ENCODE measurements at places on chromosomes 2 and 18.

GRCh38 chr2:234964631-234965461 lies 13.0 kb downstream of the SH3BP4 start:
- DNase-seq, result peak; percentile 51

DNA sequence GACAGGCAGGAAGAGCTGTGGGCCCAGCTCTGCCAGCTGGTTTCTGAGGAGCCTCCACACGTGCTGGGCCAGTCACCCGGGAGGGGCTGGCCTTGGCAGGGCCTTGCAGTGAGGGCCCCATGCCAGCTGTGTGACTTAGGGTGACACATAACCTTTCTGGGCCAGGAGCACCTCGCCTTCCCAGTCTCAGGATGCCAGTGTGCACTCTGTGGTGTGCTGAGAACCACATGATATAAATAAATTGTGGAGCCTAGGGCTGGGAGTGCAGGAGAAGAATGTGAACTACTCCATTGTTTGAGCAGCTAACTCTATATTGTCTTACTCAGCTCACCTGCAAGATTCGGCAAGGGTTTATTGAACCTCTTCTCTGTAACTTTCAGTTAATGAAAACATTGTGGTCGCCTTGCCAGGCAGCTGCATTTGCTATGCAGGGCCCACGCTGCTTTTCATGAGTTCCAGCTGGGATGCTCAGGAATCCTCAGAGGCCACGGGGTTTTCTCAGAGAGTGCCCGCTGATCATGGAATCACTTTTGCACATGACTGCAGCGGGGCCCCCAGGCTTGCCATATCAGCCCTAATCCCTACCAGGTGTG lies 222.3 kb downstream of the SH3RF3 start:
- DNase-seq, result peak; percentile 35

DNA sequence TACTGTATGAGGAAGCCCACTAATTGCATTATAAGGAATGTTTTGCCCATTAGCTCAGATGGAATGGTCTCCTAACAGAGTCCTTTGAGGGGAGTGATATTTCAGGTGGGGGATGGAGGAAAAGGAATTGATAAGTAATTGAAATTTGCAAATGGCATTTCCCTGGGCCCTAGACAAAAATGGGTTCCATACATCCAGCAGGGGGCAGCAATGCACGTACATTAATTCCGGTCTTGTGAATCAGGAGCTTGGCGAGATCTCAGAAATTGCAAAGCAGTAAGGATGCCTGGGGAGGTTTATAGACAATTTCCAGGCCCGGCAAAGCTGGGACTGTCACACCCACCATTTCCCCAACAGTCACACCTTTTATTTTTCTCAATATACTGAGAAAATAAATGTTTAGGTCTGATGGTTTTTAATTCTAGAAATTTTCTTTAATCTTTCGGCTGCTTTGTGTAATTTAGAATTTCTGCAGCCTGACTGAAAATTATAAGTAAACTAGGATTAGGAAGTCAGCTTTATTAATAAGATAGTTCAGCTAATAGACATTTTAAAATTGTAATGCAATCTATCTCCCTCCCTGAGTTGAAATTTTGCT lies 122.8 kb downstream of the LYPD1 start:
- DNase-seq, result peak; percentile 74

DNA sequence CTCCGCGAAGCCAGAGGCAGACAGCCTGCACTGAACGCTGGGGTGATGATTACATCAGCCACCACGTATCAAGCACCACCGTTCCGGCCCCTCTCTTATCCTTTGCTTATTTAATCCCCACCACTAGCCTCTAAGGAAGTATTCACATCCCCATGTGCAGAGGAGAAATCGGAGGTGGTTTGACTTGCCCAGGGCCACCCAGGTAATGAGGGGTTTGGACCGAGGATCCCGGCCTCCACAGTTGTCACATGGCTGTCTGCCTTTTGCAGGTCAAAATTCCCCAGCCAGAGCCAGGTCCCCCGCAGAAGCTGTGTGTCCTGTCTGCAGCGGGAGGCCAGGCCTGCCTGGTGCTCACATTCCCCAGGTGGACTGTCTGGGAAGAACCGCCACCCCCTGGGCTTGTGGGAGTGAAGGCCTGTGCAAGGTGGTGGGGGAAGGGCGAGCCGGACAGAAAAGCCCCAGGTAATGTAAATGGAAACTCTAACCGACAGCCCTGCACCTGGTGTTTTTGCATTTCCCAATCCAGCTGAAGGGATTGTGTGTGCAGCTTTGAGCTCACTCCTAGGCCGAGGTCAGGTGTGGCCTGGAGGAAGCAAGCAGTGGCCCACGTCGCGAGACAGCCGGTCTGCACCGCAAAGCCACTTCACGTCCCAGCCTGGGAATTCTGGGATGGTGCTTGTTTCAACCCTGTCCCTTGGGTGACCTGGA lies 108.5 kb upstream of the ID2 start:
- DNase-seq, result no peak

- DNase-seq, result peak; percentile 52
Observed at GRCh38 chr2:207993151-207993763, 32.1 kb downstream of the PLEKHM3 start.

DNA sequence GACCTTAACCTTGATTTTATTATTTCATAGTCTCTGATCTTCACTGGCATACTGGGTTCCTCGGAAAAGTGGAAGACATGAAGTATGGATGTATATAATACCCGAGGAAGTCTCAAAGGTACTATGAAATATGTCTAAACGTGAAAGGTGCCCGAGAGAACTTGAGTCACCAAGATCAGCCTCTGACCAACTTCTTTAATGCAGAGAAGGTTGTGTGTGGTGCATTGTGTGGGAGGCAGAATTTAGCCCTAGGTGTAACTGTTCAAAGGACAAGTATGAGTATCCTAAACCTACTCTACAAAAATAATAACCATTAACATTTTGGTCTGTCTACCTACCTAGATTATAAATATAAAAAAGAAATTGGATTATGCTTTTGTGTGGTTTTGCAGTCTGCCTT lies 36.1 kb downstream of the OSBPL6 start:
- no peak for DNase-seq

GRCh38 chr18:71942433-71942832 lies 601.7 kb downstream of the CBLN2 start:
- DNase-seq, result peak; percentile 0

DNA sequence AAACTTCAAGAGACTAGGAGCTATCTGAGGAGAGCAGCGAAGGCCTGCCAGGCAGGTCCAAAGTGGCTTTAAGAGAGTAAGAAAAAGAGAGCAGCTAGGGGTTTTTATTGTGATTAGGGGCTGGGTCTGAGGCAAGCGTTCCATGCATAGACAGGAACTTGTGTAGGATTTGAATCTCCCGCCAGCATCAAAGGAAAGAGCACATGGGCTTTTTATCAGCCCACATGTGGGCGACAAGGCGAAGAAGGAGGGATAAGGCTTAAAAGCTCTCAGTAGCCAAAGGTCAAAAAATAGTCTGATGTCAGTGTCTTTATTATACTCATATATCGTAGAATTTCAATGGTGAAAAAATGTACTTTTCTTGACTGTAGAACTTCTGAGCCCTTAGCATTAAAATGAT lies 178.5 kb upstream of the TMEFF2 start:
- no peak for DNase-seq

GRCh38 chr18:9989481-9989880 lies 75.7 kb downstream of the VAPA start:
- no peak for DNase-seq

- DNase-seq, result no peak
Observed at GRCh38 chr2:234025466-234025865, 25.0 kb upstream of the SPP2 start.

- no peak for DNase-seq
Observed at GRCh38 chr2:13698847-13699246, 933.7 kb upstream of the LRATD1 start.

GRCh38 chr2:112001136-112001715 lies 53.8 kb upstream of the TMEM87B start:
- no peak for DNase-seq

DNA sequence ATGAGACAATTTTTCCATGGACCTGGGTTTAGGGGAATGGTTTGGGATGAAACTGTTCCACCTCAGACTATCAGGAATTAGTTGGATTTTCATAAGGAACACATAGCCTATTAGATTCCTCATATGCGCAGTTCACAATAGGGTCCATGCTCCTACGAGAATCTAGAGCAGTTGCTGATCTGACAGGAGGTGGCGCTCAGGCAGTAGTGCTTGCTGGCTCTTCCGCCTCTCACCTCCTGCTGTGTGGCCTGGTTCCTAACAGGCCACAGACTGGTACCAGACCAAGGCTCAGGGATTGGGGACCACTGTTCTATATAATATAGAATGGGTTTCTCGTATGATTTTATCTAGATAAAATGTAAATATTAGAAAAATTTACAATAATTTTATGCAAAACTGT lies 338.7 kb downstream of the CPS1 start:
- no peak for DNase-seq

GRCh38 chr2:60520151-60520876 lies 33.1 kb downstream of the BCL11A start:
- DNase-seq, result peak; percentile 71

DNA sequence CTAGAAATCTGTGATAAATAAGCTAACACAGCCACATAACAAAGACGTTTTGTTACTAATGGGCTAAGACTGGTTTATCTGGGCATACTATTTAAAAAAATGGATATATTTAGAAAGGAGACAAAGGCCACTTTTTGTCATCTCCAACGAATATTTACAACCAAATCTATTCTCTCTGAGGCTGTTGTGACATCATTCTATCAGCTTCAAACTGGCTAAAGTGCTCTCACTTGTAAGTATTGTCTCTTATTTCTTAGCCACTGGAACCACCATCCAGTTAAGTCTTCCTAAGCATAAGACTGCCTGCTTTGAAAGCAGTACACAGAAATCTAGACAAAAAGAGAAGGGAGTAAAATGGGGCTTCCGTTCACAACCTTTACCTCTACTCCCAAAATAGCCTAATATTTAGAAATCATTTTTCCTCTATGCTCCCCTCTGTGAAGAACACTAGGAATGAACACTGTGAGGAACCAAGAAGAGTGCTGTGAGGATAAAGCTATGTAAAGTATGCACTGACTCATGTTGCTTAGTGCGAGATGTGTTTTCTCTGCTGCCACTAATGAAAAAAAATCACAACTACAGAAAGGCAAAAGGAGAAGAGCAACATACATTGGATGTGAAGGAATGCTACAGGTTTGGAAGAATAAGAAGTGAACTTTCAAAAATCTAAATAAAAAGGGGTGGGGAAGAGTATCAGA lies 264.1 kb downstream of the EXOC6B start:
- peak; percentile 73 for DNase-seq

GRCh38 chr2:37318401-37318800 lies 6.2 kb downstream of the PRKD3 start:
- DNase-seq, result peak; percentile 75

DNA sequence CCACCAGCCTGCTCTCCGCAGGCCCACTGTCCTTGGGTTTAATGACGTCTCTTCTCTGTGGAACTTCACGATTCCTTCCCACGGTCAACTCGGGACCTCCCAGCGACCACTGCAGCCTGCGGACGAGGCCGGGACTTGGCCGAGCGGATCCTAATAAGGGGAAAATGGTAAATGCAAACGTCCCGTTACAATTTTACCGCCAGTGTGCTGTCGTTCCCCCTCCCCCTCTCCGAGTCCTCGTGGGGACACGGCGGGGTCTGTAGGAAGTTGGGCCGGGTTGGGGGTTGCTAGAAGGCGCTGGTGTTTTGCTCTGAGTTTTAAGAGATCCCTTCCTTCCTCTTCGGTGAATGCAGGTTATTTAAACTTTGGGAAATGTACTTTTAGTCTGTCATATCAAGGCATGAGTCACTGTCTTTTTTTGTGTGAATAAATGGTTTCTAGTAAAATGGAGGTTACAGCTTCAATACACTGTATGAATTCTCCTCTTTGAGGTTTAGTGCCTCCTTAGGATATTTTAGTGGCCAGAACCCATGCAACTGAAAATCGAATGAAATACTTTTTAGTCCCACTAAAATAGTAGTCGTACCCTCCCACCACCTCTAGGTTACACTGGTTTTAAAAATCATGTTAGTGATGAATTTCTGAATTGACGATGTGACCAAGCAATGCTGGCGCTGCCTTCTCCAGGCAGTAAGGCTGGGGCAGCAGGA lies 2.3 kb downstream of the HOXD11 start:
- no peak for DNase-seq

DNA sequence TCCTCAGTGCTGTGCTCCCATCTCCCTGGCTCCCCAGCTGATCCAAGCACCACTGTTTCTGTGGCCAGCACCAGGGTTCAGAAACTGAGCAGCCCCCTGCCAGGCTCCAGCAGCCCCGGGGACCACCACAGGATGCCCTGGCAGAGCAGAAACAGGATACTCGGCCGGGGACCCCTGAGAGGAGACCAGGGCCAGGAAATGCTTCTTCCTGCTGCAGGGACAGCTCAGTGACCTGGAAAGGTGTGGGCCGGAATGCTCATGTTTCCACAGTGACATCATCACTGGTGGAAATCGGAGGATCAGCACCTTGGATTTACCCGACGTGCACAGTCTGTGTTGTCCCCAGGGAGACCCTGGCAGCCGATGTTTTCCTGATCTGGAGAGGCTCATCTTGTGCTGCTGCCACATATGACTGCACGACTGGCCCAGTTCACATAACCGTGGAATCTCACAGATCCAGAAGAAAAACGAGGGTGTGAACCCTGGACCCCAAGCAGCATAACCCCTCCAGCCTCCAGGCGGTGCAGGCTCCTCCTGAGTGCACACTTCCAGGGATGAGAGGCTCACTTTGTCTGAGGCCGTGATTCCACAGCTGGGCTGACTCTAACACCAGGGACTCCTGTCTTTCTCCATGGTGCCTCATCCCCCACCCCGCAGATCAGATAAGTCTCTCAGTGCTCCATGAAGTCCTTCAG lies 58.0 kb downstream of the DDX1 start:
- no peak for DNase-seq

- DNase-seq, result no peak
Observed at GRCh38 chr2:217090884-217091283, 231.0 kb upstream of the TNP1 start.

GRCh38 chr2:207163053-207163755 lies 2.5 kb downstream of the KLF7 start:
- peak; percentile 91 for DNase-seq

- peak; percentile 33 for DNase-seq
Observed at GRCh38 chr18:59737776-59738300, 40.6 kb upstream of the CCBE1 start.

DNA sequence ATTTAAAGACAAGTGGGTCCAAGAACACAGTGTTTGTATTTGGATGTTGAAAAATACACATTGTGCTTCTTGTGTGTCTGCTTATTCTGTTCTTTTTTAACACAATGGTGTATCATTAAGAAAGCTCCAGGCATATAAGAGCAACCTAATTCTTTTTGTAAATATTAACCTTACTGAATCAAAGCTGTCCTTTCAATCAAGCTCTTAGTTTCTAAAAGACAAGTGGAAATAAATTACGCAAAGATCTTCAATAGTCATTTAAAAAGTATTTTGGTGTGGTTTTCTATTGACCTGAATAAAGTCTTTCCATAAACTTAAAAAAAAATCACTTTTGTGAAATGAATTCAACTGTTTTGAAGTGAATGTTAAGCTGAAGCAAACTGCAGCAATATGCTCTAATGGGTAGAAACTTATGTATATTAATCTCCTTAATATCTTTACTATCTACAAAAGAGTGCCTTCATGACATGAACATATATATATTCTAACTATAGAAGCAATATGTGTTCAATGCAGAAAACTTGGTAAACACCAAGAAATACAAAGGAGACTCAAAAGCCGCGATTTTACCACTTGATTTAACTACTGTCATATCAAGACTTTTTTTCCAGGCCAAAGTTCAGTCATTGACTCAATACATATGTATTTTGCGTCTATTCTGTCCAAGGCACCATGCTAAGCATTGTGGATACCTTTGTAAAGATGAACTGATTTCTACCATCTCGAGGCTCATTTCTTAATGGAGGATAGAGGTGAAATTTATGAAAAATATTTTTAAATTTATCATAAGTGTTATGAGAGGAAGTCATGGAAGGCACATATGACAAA lies 97.7 kb downstream of the ARHGAP15 start:
- no peak for DNase-seq

Data from fibroblast of skin of abdomen (primary cell).